Activated T-cell treated with anti-CD3 and anti-CD28 coated beads, Interleukin-2, amount 50 U/mL, for 48 hours (primary cell): ENCODE measurements at places on chromosomes 16 and 17.

DNA sequence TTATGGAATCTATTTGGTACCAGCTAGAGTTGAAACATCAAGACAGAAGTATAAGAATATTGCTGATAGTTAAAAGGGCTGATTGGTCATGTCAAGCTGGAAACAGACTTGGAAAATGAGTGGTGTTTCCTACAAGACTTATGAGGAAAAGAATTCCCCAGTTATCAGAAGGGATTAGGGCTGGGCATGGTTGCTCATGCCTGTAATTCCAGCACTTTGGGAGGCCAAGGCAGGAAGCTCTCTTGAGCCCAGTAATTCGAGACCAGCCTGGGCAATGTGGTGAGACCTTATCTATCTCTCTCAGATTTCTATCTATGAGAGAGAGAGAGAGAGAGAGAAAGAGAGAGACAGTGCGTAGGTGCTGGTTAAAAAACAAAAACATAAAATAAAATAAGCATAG lies 139.5 kb upstream of the PMFBP1 start:
- DNase-seq = no peak

- DNase-seq = no peak
These were observed 15.3 kb downstream of the DLG4 start for GRCh38 chr17:7204336-7204735.

GRCh38 chr17:76449126-76449525 lies 3.8 kb downstream of the UBE2O start:
- no peak for DNase-seq

DNA sequence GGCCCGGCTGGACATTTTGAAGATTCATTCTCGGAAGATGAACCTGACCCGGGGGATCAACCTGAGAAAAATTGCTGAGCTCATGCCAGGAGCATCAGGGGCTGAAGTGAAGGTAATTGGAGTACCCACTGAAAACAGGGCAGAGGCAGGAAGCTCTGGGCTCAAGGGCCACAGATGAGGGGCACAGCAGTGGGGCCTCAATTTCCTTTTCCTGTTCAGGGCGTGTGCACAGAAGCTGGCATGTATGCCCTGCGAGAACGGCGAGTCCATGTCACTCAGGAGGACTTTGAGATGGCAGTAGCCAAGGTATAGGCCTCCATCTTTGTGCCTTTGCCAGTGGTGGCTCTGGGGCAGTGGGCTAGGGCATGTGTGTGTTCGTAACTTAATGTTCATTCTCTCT lies 4.0 kb upstream of the FTSJ3 start:
- no peak for DNase-seq

GRCh38 chr17:76405607-76405966 lies 21.2 kb downstream of the SPHK1 start:
- DNase-seq = no peak

GRCh38 chr17:76410328-76410965 lies 26.0 kb downstream of the SPHK1 start:
- DNase-seq = no peak

GRCh38 chr17:50850640-50851039 lies 15.3 kb downstream of the WFIKKN2 start:
- DNase-seq = no peak

GRCh38 chr16:80273635-80274538 lies 266.9 kb upstream of the DYNLRB2 start:
- DNase-seq = no peak

GRCh38 chr16:57844416-57845030 lies 42.2 kb upstream of the KIFC3 start:
- no peak for DNase-seq

DNA sequence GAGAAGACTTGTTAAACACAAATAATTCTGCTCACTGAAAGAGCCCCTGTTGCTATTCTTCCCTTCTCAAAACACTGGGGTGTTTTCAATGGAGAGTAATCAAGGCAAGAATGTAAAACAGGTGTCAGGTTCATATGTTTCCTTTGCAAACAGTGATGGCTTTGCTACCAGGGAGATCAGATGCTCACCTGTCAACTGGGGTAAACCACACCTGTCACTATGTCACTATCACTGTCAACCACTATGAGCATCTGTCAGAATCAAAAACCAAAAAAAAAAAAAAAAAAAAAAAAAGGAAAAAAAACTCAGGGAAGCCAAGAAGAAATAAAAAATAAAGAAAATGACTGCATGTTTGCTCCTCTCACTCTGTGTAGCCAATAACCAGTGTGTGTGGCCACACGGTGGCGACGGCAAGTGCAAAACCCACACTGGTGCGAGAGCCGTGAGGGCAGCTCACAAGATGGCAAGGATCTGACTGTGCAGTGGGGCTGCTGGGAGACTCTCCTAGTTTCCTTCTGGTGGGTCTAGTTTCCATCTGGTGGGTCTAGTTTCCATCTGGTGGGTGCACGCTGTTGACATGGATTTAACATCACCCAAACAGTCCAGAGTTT lies 22.7 kb downstream of the USP22 start:
- peak; percentile 51 for DNase-seq

DNA sequence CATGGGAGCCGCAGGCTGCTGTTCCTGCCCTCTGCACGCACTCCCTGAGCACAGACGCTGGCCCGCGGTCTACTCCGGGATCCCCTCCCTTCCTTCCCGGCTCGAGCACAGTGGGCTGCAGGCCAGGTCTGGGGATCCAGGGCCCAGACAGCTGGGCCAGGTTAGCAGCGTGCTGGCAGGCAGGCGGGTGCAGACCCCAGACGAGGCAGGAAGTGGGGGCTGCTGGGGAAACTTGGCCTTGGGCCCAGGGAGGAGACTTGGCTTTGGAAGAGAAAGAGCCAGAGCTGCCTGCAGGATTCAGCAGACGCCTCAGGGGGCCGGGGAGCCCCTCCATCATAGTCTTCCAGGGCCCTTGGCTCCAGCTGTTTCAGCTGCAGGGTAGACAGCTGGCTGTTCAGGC lies 30.2 kb upstream of the ABCC3 start:
- no peak for DNase-seq
